ENCODE measurements at places on chromosomes 12 and 14.

DNA sequence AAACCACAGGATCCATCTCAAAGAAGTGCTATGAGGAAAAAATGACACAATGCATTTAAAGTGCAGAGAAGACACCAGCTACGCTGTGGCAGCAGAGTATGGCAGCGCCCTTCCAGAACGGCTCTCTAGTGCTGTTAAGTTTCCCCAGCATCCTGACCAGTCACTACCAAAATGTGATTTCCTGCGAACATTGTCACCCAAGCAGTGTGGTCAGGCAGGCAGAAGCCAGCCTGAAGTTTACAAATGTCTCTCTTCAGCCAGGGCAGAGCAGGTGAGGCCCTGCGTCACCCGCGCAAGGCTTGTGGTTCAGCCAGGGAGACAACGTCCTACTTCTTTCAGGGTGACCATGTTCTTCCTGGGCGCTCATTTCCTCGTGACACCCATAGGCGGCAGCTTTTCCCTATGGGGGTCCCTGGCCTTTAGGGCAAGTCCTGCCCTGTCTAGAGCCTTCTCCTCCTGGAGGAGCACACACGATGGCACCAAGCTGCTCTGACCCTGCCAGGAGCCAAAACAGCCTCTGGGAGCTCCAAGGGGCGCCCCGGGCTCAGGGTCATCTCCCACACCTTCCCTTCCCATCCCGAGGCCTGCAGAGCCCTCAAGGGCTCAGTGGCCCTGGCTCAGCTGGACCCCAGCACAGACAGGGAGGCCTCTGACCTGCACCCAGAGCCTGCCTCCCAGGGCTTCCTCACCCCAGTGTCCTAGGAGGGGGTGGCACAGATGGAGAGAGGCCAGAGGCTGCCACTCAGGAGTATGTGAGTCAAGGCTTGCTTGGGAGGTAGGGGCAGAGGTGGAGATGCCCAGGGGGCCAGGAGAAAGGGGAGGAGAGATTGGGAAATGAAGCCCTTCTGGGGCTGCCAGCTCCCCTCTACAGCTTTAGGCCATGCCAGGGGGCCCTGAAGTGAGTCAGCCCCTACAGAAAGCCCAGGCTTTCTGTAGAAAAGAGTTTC lies 41.9 kb downstream of the PSMA6 start:
- DNase-seq = no peak

GRCh38 chr14:20801726-20802125 lies 918 bp downstream of the RNASE1 start:
- DNase-seq = no peak

GRCh38 chr14:89359477-89360222 lies 57.4 kb downstream of the FOXN3 start:
- no peak for DNase-seq

DNA sequence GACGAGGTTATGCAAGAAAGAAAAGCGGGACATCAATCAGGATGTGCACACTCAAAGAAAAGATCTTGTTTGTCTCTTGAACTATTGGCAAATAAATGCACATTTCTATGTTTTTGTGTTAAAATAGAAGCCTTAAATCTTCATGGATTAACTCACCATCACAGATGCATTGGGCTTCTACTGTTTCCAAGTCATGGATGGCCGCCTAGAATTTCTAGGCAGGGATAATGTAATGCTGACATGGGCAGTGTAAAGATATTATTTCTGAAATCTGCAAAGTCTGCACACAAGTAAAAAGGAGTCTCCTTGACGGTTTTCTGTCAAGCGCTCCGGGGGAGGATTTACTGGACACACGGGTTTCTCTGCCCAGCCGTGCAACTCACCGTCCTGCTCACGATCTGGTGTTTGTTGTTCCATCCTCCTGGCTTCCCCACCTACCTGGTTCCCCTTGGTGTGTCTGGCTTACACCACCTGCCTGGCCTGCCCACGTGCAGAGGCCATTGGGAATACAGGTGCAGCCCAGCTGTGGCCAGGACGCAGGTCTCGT lies 103.3 kb upstream of the FZD10 start:
- DNase-seq = no peak

GRCh38 chr14:23483236-23483854 lies 13.8 kb downstream of the NGDN start:
- DNase-seq = no peak

- no peak for DNase-seq
These were observed 16.3 kb upstream of the YBX3 start for GRCh38 chr12:10739157-10740118.

DNA sequence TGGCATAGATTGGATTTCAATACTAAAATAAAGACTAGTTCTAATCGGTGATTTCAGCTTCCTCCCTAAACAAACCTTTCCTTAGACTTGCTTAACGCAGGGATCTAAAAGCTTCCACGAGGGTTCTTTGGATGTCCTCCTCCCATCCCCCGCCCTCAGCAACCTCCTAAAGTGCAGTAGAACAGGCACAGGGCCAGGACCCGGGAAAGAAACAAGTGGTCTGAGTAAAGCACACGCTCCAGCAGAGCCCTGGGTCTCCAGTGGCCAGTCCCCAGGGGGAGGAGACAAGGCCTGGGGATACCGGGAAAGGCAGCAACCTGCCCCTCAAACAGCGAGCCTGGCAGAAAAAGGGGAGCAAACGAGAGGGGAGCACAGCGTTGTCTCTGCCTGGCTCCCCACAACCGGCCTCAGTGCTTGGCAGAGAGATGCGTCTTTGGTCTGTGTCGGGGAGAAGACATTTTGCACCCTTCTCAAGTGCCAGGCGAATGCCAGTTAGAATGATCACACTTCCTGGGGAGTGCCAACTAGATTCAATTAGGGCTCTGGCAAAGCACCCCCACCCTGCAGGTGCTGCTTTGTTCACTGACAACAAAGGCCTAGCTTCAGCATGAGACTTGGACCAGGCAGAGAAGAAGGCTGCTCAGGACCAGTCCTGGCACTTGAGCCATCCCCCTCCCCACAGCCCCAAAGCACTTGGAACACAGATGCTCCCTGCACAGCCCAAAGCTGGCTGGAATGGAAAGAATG lies 17.1 kb upstream of the SLC6A12 start:
- DNase-seq = no peak

- DNase-seq = no peak
These were observed 128.3 kb downstream of the ST8SIA1 start for GRCh38 chr12:22206111-22206728.

DNA sequence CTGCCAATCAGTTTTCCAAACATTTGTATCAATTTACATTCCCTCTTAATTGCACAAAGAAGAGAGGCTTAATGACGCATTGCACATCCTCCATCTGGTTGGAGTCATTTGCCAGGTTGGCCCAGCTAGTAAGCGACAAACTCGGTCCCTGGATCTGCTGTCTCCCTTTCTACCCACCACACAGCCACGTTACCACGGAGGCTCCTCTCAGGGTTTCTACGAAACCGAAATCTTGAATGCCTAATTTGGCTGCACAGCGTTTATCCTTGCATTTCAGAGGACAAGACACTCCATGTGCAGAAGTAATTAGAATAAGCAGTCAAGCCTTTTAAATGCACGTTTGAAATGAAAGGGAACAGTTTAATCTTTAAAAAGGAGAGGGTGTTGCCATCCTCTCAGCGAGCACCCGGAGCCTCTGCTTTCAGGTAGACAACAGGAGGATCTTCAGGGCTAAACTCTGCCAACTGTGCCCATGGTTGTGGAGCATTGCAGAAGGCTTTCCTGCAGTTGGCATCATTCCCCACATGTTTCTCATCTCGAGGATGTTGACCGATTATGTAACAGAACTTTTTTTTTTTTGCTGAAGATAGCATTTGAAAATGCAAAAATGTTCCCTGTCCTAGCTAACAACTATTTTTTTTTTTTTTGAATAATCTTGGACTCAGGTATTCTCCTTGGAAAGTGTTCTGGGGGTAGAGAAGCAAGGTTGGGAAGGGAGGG lies 37.8 kb downstream of the SLC24A4 start:
- no peak for DNase-seq

GRCh38 chr12:28963554-28963953 lies 185.5 kb upstream of the FAR2 start:
- no peak for DNase-seq
